ENCODE measurements at places on chromosomes 3 and 15. TPM values are rescaled to one million over a fixed set of nuclear protein-coding genes. Genes with fewer than 3 reads are reported as not detected.

- peak overlapping the region; percentile 21 for H3K4me3 ChIP-seq
- no peak overlapping the region for H3K27ac ChIP-seq
- H3K27me3 ChIP-seq = no peaks in the 10 kb centered on the region
- peak; percentile 61 for DNase-seq
- peaks cover 3% of the 10 kb centered on the region for H3K4me1 ChIP-seq
These were observed 1.3 kb upstream of the KLHL40 start for GRCh38 chr3:42683875-42684598.

The CEP97 gene
- 15.7 TPM for total RNA-seq

- no peak for DNase-seq
- H3K36me3 ChIP-seq = no peaks in the 10 kb centered on the region
- no peaks in the 10 kb centered on the region for H3K4me1 ChIP-seq
- no peaks in the 10 kb centered on the region for H3K27me3 ChIP-seq
- no peak overlapping the region for H3K27ac ChIP-seq
- H3K4me3 ChIP-seq = no peak overlapping the region
These were observed 85.7 kb downstream of the SOX2 start for GRCh38 chr3:181797431-181797830.

GRCh38 chr15:64341961-64342360 is 14.0 kb downstream of the CSNK1G1 start:
- no peak for DNase-seq
- H3K36me3 ChIP-seq = 0 out of 2 replicates have a peak, but pooled peaks cover 2% of the 10 kb centered on the region
- H3K27ac ChIP-seq = no peak overlapping the region

DNA sequence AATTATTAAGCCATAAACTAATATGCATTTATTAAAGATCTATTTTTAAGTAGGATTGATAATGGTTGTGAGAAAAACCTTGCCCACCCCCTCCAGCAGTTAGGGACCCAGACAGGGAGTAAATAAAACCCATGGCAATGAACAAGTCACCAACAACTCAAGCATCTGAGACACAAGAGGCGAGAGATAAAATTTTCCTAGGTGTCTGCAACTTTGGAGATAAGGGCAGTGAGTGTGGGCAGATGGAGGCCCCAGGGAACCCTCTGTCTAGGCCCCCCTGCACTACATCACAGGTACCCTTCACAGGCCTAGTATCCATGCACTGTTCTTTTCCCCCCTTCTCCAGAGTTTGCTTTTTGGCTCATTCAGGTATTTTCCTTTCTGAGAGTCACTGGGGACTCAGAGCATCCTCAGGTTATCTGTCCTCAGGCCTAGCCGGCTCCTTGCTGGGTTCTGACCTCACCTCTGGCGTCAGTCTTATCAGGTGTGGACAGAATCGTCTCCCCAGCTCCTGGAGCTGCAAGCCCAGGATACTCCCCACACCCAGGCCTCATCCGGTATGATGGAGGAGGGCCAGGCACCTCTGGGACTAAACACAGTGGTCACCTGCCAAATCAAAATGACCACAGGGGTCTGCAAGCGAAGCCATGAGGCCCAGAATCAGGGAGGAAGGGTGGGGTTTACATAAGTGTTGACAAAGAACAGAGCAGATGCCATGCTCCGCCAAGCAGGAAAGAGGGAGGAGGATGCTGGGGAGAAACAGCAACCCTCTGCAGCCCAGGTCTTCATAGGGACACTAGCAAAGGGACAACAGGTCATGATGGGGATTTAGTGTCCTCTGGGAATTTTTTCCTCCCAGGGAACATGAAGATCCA is 50.4 kb downstream of the CCNL1 start:
- no peak for DNase-seq
- no peak overlapping the region for H3K27ac ChIP-seq
- H3K4me3 ChIP-seq = no peak overlapping the region
- H3K4me1 ChIP-seq = no peaks in the 10 kb centered on the region
- no peaks in the 10 kb centered on the region for H3K36me3 ChIP-seq

The CADM2 gene
- total RNA-seq = not detected

DNA sequence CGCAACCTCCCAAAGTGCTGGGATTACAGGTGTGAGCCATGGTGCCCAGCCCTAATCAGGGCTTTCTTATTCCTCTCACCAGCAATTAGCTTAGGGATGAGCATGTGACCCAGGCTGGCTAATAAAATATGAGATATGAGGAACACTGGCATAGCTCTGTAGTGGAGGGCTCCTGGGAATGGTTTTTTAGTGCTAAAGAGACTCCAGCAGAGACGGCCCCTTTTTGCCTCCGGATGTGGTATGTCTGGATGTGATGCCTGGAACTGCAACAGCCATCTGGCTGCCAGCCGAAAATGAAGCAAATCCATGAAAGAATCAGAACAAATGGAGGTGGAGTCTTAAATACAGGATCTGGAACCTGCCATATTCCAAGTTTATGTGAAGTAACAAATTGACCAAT is 69.1 kb upstream of the MAGI1 start:
- H3K36me3 ChIP-seq = no peaks in the 10 kb centered on the region
- H3K4me3 ChIP-seq = no peak overlapping the region
- no peak overlapping the region for H3K27ac ChIP-seq
- H3K4me1 ChIP-seq = no peaks in the 10 kb centered on the region

DNA sequence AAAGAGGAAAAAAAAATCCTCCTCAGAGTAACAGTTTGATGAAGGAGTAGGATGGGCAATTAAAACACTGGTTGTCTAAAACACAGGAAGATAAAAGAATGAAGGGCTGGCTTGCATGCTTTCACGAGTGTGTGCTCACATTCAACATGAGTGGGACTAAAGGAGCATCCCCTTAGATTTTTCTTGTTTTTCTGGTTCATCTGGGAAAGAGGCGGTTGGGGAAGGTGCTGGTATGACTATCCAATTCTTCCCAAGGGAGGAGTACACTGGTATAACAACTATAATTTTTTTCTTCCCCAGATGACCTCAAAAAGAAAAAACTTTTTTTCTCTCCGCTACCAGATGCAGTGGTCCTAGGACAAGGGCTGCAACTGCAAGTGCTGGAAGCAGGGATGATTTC is 143.7 kb downstream of the MYO9A start:
- peaks cover 9% of the 10 kb centered on the region for H3K4me1 ChIP-seq
- H3K4me3 ChIP-seq = no peak overlapping the region
- H3K27me3 ChIP-seq = no peaks in the 10 kb centered on the region
- H3K36me3 ChIP-seq = no peaks in the 10 kb centered on the region
- no peak for DNase-seq

The CAMK2N2 gene
- total RNA-seq = 5.1 TPM

DNA sequence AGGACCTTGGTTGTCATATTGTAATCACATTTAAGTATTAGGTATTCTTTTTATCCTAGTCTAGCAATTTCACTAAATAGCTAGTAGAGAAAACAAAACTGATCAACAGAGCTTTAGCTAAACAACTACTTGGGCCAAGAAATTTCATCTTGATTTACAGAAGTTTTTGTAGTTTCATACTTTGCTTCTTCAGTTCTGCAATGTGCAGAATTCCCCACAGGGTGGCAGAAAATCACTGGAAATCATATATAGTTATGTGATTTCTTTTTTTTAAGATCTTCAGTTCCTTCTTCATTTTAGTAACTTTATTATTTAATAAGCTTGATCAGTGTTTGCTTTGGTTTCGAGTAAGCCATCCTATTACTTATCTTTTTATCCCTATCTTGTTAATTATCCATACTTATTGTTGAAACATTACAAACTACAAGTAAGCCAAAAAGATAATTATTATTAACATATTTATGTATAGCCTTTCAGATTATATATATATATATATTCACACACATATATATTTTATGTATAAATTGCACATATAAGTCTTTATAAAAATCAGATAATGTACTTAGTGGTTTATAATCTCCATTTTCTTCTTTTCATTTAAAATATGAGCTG is 2.2 kb upstream of the BNIP2 start:
- H3K4me3 ChIP-seq = no peak overlapping the region
- no peaks in the 10 kb centered on the region for H3K27me3 ChIP-seq
- H3K4me1 ChIP-seq = peaks cover 15% of the 10 kb centered on the region
- no peak overlapping the region for H3K27ac ChIP-seq
- no peaks in the 10 kb centered on the region for H3K36me3 ChIP-seq

- H3K4me1 ChIP-seq = no peaks in the 10 kb centered on the region
- no peaks in the 10 kb centered on the region for H3K36me3 ChIP-seq
- H3K27me3 ChIP-seq = no peaks in the 10 kb centered on the region
- H3K27ac ChIP-seq = no peak overlapping the region
- DNase-seq = no peak
These were observed 764.4 kb upstream of the NECTIN3 start for GRCh38 chr3:110307065-110307809.

- H3K36me3 ChIP-seq = peaks cover 17% of the 10 kb centered on the region
- H3K4me1 ChIP-seq = peaks cover 73% of the 10 kb centered on the region
- peak overlapping the region; percentile 61 for H3K27ac ChIP-seq
- H3K27me3 ChIP-seq = no peaks in the 10 kb centered on the region
These were observed 928.0 kb upstream of the ALCAM start for GRCh38 chr3:104438706-104439105.

All from HCT116 (cell line).